ENCODE measurements at places on chromosomes 4 and X. TPM values are rescaled to one million over a fixed set of nuclear protein-coding genes. Genes with fewer than 3 reads are reported as not detected.
A peak's percentile ranks its signal among the peaks of the same experiment; 100 is the strongest.

NEUROG2 gene
- not detected for total RNA-seq

- no peak for DNase-seq
Measured at GRCh38 chrX:23786268-23786815, 3.4 kb downstream of the SAT1 start.

GUCY1A1 gene
- total RNA-seq, result 0.25 TPM

KDR gene
- not detected for total RNA-seq

GRCh38 chr4:25513814-25514213, 136.8 kb downstream of the ANAPC4 start:
- DNase-seq, result no peak

- peak; percentile 97 for DNase-seq
Measured at GRCh38 chr4:6673660-6674499, 19.8 kb upstream of the S100P start.

NIPAL1 gene
- 1.1 TPM for total RNA-seq

DNA sequence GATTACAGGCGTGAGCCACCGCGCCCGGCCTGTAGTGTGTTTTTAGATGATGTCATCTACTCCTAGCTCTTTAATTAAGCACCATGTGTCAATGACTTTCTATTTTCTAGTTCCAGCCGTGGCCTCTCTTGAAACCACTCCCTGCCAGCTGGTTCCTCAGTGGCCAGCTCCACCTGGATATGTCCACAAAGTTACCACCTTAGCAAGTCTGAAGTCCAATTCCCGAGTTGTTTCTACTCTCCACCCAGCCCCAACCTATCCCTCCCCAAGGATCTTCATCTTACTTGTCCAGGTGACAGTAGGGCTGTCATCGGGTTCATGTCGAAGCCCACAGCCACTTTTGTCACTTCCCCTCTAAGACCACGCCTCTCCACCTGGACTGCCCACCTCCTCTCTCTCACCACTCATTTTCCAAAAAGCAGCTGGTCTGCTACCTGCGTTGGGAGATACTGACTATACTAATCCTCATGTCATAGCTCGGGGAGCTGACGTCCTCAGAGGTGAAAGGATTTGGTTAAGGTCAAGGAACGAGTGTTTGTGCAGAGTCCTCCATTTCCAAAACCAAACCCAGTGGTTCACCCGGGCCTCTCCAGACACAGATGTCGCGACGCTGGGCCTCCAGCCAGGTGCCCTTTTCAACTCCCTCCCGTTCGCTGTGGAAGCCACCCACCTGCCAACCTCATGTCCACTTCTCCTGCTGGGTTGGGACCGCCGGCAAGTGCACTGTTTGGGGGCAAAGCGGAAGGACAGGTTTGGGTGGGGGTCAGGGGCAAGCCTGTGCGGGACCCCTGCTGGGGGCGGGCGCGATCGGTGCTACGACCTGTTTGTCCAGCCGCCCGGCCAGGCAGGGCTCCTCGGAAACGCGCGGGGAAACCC, 704 bp downstream of the FAM3A start:
- DNase-seq, result peak; percentile 59

KCTD8 gene
- total RNA-seq, result not detected

- no peak for DNase-seq
Measured at GRCh38 chr4:59553721-59554091, 1646.4 kb upstream of the ADGRL3 start.

DNA sequence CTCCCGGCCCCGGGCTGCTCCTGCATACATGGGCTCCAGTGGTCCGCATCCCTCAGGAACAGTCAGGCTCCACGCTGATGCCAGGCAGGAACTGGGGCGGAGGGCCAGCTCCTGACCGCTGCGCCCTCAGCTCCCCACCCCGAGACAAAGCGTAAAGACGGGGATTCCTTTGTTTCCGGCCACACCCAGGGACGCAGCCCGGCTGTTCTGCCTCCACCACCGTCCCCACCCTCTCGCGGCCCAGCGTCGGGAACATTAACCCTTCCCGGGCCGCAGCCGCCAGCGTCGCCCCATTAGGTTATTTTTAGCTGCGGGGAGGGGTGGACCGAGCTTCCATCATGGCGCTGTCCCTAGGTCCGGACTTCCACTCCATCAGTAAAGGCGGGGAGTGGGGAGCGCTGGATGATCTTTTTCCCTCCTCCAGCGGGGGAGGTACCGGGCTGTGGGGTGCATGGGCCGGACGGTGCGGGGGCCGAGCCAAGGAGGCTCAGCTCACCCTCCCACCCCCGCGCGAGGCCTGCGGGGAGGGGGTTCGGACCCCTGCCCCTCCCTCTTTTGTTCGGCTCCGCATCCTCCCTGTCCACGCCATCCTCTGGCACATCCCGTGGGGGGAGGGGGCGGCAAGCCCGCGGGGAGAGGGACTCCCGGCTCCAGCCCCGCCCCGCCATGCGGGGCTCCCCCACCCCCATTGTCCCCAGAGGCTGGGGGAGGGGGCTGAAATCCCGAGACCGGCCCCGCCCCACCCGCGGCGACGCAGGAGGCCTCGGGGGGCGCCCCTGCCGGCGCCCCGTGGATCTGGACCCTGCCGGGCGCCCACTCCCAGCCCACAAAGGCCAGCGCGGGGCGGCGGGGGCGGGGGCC, 5.3 kb downstream of the CRMP1 start:
- no peak for DNase-seq

DCAF4L1 gene
- total RNA-seq, result 0.19 TPM

GRCh38 chr4:92528541-92528940, 224.8 kb downstream of the GRID2 start:
- no peak for DNase-seq

NXF2 gene
- not detected for total RNA-seq

DNA sequence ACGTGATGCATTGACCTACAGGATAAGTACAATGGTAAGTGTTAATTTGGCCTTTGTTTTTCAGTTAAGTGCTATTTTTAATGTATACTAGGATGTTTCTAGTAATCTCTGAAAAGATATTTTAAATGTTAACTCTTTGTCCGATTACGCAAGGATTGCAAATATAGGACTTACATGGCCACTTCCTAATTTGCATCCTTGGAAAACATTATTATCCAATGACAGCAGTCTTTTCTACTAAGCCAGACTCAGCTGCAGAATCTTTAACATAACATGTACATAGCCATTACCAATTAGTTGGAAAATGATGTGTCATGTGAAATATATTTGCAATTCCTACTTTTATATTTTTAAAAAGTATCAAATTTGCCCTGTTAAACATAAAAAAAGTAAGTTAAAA, 124.7 kb downstream of the MID1 start:
- no peak for DNase-seq

GPC4 gene
- 0.51 TPM for total RNA-seq

CFAP299 gene
- not detected for total RNA-seq

- DNase-seq, result peak; percentile 4
Measured at GRCh38 chrX:56281789-56282188, 49.6 kb downstream of the KLF8 start.

DNA sequence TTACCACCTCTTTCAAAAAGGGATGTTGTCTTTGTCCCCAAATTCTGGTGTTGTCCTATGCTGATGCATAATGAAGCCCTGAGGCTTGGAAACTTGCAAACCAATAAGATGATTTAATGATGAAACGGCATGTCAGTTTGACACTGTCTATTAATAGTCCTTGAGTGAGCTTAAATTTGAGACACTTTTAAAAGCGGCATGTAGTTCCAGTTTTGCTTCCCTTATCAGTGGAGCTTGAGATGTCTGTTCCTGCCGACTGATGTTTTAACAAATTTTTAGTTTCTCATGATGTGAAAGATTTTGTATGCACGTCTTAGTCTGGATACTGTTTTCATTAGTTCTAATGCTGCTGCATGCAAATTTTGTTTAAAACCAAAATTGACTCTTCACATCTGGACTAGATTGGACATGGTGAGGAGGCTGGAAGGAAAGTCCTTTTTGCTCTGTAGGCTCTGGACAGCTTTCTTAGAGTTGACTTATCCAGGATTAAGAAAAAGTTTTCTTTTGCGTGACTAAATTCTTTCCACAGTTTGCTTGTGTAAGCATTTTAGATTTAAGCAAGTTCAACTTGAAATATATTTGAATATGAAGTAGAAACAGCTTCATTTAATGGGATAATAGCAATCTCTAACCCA, 11.7 kb downstream of the C1GALT1C1 start:
- DNase-seq, result no peak
